ENCODE measurements at places on chromosomes 4 and X.

- no peak for DNase-seq
Observed at GRCh38 chrX:85630901-85631300, 251.4 kb upstream of the POF1B start.

DNA sequence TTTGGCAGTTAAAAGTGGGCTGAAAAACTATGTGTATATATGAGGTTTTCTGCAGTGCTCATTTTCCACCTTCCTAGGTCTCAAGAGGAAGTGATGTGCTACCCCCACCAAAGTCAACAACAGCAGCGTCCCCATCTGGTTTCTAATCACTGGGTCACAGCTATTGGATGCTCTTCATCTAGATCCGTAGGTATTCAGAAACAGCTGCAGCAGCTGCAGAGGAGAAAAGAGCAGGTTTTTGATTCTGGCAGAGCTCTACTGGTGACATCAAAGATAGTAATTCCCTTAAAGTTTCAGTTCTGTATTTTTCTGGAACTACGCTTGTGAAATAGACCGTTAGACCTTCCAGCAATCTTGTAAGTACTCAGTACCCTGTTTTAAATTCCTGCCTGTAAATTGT lies 5.8 kb upstream of the GUCY2F start:
- no peak for DNase-seq

DNA sequence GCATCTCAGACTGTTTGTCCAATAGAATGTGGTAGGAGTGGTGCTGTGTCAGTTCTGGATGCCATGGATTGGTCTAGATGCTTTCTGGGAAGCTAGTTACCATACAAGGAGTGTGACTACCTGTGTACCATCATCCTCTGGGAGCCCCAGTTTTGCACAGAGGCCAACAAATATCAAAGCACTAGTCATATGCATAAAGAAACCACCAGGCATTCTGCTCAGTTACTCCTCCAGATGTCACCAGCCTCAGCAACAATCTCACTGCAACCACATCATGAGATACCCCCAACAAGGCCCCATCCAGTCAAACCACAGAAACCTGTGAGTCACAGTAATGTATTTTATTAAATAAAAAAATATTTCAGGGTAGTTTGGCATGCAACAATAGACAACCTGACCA lies 435.8 kb upstream of the CPEB2 start:
- DNase-seq: peak; percentile 56

GRCh38 chr4:384311-385010 lies 46.8 kb downstream of the ZNF141 start:
- DNase-seq: no peak

- peak; percentile 7 for DNase-seq
Observed at GRCh38 chr4:72779241-72779640, 210.2 kb upstream of the ADAMTS3 start.

GRCh38 chr4:26010304-26010703 lies 96.3 kb downstream of the SMIM20 start:
- DNase-seq: no peak

DNA sequence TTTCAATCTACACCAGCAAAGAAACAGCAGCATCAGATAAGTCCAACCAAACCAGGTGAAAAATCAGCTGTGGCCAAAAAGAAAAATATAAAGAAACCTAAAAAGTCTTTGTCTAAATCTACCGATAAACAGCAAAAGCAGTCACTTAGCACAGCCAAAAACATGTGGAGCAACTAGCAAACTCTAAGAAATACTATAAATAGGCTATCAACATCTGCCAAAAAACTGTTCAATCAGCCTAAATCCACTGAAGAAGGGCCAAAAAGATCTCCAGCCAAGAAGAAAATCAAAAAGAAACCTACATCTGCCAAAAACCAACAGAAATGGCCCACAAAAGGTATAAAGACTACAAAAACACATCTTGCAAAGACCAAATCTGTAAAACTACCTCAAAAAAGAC lies 36.7 kb upstream of the CABS1 start:
- DNase-seq: no peak

DNA sequence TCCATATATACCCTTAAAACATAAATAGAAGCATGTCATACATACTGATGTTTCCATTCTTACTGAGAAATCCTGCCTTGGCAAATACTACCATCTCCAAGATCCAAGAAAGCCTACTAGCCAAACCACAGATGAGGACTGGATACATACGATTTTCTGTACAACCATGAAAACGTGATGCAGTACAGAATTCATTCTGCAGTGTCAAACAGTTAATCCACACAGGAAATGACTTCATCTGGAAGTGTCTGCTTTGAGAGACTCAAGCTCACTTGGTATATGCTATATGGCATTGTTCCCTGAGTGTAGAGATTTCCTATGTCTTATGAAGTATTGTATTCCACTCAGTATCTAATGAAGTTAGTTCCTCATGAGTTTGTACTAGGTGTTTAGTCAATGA lies 94.3 kb downstream of the CT47B1 start:
- DNase-seq: no peak

GRCh38 chrX:119230850-119231249 lies 5.2 kb upstream of the PGRMC1 start:
- no peak for DNase-seq

DNA sequence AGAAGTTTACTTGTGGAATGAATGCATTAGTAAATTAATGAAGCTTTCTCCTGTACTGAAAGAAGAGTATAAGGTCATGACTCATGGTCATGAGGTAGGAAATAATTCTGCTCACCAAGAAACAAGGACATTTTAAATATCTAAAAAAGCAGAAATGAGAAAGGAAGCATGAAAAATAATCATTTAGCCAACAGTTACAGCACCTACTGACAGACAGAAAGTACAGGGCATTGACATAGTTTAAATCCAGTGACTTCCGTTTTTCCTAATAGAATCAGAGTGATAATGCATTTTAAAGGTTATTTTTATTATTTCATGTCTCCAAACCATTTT lies 30.5 kb upstream of the ACSL1 start:
- no peak for DNase-seq

- no peak for DNase-seq
Observed at GRCh38 chrX:110795645-110796406, at the start of gene CHRDL1. TSS of gene CHRDL1 (minus strand) at chrX:110795817. CDS start at chrX:110792181, 3,636 bp downstream.

DNA sequence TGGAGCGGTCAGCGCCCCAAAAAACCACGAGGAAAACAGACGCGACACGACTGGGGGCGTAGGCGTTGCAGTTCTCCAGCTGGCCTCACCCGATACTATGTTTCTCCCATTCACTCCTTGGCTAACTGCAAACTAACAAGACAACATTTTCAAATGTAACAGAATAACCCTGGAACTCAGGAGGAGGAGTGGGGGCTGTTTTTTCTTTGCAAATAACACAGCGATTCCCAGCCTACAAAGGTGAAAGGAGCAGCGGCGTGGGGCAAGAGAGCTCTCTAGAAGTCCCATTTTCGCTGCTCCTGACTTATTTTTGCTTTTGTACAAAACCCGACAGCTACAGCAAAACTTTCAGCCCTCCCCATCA lies 1.6 kb downstream of the SOX3 start:
- no peak for DNase-seq

DNA sequence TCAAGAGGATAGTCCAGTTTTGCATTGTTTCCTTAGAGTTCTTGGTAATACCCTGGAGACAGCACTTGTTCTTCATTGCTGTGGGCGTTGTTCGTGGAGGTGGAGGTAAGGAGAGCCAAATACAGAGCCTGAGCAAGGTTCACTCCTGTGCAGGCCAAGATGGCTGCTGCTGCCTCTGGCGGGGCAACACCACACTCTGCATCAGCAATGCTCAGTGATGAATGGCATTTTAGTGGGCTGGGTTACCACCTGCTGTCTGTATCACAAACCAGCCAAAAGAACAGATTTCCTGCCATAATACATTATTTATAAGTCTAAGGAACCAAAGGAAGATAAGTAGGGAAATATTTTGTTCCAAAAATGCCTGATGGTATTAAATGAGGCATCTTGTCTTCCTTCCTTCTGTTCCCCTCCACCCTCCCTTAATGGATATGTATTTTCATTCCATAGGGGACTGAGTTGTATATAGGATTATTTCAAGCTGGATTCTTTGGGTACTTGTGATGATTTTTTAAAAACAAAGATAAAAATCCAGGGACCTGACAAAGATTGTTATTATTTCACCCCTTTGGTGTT lies 61.6 kb upstream of the LIMCH1 start:
- DNase-seq: no peak
